ENCODE measurements at places on chromosomes 6 and 20.

- DNase-seq, result no peak
Observed at GRCh38 chr6:122818866-122819265, 29.8 kb downstream of the SMPDL3A start.

DNA sequence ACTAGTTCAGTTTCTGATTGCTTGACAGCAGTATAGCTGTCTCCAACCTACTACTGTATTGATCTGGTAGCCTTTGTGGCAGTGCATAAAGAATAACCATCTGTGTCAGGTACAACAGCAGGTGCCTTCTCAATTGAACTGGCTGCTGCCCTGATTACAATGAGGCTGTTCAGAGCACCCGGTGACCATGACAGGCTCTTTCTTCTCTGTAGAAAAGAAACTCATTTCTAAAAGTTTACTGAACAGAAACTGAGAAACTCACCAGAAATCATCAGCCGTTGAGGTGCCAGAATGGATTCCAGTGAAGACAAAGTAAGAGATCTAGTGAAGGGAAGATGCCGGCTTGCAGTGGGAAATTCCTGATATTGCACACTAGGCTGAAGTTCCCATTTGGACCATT, 954.4 kb downstream of the PHF3 start:
- no peak for DNase-seq

DNA sequence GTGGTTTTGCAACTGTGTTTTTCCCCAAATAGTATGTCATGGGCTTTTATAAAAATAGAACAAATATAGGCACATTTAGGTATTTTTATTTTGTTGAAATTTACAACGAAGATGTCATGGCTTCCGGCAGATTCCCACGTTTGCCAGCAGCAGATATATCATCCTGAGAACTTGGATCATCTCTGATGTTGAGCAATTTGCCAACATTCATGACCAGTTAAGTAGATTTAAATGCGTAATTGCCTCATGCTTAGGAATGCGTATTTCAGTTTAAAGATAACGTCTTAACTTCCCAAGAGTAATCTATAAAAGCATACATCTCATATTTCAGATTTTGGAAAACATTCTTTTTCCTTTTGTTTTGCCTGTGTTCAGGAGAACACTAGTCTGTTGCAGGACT, 457.8 kb downstream of the QKI start:
- DNase-seq, result no peak

DNA sequence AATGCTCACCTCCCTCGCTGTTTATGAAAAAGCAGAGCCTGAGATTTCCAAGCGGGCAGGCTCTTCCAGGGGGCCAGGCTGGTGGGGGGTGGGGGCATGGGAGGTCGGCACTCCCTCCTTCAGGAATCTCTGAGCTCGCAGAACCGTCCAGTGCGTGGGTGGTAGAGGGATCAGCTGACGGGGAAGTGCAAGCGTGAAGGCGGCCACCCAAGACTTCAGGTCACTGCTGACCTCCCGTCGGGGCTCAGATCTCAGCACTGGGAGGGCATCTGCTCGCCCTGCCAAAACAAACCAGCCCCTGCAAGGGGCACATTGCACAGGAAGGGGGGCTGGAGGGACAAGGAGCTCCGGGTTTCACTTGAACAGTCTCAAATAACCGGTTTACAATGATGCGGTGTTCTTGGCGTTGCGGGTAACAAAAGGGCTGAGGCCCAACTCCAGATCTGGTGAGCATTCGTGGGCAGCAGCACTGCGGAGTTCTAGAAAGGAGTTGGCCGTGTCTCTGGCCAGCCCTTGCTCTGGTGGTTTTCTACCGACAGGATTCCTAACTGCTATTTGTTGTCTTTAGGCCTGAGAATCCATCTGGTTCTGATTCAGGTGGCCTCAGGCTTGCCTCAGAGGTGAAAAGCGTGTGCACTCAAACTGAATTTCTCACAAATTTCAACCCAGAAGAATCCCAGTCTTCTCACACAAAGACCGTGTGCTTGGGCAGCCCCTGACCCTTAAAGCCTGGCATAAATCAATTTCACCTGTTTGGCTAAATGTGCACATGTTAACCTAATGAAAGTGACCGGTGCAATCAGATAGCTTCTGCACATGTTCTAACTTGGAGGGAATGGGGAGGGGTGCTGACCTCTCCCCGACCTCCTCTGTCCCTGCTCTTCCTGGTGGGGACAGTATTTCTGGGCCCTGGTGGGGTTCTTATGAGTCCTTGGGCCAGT, 191.6 kb downstream of the MYLK4 start:
- no peak for DNase-seq

DNA sequence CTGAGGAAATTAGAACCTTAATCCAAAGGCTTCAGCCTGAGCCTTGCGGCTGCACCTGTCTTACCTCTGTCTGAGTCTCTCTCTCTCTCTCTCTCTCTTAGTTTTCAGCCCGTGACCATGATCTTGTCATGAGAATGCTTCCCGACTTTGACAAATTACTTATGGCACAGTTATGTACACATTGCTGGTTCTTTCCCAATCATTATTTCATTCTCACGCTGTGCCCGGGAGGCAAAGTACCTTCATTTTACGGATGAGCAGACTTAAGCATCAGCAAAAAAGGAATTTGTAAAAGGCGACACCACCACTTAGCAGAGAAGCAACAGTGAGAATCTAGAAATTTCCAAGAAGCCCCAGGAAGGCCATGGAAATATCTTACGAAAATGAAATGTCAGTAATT, 54.6 kb downstream of the GMPR start:
- no peak for DNase-seq

- DNase-seq, result no peak
Observed at GRCh38 chr6:168815229-168815628, 374.2 kb downstream of the SMOC2 start.

GRCh38 chr6:156434049-156434794, 343.0 kb upstream of the ARID1B start:
- DNase-seq, result no peak

GRCh38 chr6:143346004-143346403, 104.5 kb downstream of the ADAT2 start:
- DNase-seq, result no peak

GRCh38 chr6:70758883-70759282, 91.2 kb downstream of the SMAP1 start:
- DNase-seq, result no peak

DNA sequence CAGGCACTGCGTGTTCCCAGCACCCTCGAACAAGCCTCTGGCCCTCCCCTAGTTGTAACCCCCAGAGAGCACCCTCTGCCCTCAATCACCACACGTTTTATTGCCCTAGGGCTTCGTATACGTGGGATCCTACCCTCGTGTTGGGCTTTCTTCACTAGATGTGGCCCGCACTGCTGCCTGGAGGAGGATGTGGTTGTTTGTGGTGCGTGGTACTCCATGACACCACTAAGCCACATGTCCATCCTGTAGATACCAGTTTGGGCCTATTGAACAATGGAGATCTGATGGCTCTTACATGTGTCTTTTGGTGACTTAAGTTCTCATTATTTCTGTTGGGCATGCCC, 17.0 kb downstream of the SLC2A4RG start:
- DNase-seq, result no peak

- no peak for DNase-seq
Observed at GRCh38 chr6:112253498-112253840, 898 bp downstream of the LAMA4 start.

GRCh38 chr6:48757661-48758060, 646.7 kb upstream of the PTCHD4 start:
- DNase-seq, result no peak

GRCh38 chr6:105561486-105561885, 158.6 kb upstream of the PREP start:
- DNase-seq, result no peak

- no peak for DNase-seq
Observed at GRCh38 chr6:18400831-18401446, 13.8 kb downstream of the RNF144B start.

- DNase-seq, result no peak
Observed at GRCh38 chr20:57783956-57784837, 74.4 kb upstream of the PMEPA1 start.

- no peak for DNase-seq
Observed at GRCh38 chr6:11264100-11264499, 31.6 kb upstream of the NEDD9 start.

DNA sequence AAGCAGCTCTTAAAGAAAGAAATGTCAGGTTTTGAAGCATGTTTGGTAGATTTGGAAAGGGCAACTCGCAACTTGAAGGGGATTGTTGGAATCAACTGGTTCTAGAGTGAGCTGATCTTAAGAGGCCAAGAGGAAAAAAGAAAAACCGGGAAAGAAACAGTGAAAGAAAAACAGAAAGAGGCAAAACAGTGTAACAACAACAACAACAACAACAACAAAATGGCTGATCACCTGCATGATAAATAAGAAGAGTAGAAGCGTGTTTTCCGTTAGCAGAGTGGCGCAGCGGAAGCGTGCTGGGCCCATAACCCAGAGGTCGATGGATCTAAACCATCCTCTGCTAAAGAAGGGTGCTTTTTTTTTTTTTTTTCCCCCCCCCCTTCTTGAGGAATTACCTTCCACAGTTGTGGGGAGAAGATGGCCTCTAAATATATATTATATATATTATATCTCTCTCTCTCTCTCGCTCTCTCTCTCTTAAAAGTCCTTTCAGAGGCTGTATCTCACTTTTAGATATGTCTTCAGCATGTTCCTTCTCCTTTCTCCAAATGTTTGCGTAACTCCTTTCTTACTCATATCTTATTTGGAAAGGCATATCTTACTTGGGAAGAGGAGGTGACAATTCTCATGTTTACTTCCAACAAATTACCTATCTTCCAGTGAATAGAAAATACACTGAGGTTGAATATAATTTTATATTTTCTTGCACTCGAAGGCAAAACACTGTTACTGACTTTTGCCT, 134.4 kb downstream of the OR2B2 start:
- no peak for DNase-seq

- DNase-seq, result no peak
Observed at GRCh38 chr20:14062786-14063185, 67.5 kb downstream of the MACROD2 start.

DNA sequence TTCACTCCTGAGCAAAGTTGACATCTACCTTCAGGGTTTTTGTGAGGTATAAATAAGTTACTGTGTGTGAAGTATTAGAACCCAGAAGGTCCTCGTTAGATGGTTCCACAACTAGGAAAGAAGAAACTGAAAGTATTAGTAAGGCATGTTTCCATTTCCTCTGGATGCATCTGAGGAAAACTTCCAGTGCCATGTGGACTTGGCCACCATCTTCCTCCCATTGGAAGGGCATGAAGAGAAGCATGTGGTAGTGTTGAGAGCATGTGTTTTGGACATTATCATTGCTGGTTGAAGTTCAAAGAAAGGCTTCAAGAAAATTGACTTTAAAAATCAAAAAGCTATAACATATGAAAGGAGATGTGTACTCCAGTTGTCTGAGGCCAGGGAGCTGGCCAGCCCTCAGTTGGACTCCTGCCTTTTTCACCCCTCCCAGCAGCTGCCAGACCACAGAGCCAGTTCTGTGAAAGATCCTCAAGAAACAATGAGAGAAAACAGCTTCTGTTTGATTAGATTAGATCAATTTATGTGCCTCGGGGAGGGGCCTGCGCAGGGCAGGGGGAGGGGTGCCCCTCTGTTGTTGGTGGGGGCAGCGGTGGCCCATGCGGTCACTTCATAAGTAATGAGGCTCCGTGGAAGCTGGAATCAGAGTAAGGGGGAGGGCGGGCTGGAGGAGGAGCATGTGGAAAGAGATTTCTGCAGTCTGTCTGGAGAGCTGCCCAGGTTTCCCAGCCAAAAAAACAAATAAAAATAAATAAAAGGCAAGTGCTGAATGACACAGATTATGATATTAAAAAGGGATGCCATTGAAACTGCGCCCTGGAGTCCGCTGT, 154.0 kb downstream of the JARID2 start:
- no peak for DNase-seq

DNA sequence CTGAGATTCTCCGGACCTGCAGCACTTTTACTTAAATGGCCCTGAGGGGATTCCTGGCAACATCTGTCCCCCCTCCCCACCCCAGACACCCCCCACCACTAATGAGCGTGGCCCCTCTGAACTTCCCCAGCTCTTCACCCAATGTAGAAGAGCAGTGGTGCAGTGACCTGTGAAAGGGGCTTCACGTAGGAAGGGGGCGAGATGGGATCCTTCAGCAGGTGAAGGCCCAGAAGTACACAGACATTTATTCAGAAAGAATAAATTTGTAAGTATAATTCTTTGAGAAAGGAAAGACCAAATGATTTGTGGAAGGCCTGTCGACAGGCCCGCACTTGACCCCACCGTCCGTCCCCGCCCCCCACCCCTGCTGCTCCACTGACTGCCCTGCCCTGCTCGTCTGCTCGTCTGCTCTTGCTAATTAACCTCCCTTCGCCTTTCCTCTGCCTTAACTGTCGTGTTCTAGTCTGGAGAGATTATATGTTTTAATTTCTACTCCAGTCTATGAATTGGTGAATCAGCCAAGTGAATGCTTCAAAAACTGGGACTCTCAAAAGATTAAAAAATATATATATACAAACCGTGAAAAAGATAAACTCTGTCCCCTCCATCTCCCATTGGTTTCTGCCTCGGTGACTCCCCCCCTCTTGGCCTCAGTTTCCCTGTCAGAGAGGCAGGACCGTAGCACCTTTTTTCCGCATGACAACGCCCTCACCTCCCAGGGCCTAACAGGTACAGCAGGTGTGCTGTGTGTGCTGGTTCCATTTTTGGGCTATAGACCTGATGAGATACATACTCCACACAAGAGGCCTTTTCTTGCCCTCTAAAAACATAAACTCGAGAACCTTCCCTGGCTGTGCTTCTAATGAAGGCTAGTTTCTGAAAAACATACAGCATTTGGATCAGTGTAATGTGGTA, 49.2 kb downstream of the GNAS start:
- no peak for DNase-seq

DNA sequence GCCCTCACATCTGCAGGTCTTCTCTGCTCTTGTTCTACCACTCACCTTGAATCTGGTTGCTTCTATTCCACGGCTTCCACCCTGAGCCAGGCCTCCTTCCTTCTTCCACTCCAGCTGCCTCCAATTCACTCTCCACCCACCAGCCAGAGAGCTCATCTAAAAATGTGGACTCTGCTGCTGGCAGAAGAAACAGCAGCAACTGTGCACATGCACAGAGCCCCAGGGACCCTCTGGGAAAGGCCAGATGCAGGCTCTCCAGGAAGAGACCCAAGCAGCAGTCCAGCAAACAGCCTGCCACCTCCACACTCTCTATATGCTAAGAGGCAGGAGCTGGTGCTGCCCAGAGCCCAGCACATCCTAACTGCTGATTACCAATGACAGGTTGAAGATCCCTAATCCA, 162.6 kb upstream of the TOP1 start:
- DNase-seq, result no peak

DNA sequence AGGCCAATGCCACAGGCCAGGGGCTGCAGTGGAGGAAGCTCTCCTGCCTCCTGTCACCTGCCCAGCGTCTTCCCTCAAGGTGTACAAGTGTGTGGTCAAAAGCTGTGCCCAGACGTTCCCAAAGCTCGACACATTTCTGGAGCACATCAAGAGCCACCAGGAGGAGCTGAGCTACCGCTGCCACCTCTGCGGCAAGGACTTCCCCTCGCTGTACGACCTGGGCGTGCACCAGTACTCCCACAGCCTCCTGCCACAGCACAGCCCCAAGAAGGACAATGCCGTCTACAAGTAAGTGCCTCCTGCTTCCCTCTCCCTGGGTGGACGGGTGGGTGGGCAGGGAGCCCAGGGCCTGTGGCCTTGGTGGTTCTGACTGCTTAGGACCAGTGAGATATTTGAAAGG, 38.2 kb downstream of the ZNF341 start:
- DNase-seq, result no peak

- no peak for DNase-seq
Observed at GRCh38 chr6:49551078-49551865, 804 bp downstream of the C6orf141 start.
